ENCODE measurements at places on chromosomes 2 and 18. TPM values are rescaled to one million over a fixed set of nuclear protein-coding genes. Genes with fewer than 3 reads are reported as not detected.

The IL18R1 gene
- 21.8 TPM for total RNA-seq

The ACVR1C gene
- 1.0 TPM for total RNA-seq

The TEX44 gene
- not detected for total RNA-seq

The SOWAHC gene
- 0.14 TPM for total RNA-seq

The TTC39C gene
- 45.3 TPM for total RNA-seq

DNA sequence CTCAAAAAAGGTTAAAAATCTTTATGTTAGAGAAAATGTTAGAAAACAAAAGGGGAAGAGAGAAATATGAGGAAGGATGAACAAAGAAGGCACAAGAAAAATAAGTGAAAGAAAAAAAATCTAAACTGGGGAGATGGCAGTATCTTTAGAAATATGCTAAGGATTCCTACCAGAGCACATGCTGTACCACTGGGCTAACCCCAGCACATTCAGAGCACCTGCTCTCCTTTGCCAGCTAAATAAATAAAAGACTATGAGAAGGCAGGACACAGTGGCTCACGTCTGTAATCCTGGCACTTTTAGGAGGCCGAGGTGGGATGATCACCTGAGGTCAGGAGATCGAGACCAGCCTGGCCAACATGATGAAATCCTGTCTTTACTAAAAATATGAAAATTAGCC is 92.2 kb upstream of the CDKL4 start:
- no peak overlapping the region for H3K27ac ChIP-seq
- H3K4me1 ChIP-seq: peaks cover 6% of the 10 kb centered on the region
- peaks cover 12% of the 10 kb centered on the region for H3K36me3 ChIP-seq

GRCh38 chr18:45326505-45326904 is 288.8 kb upstream of the SLC14A2 start:
- no peak overlapping the region for H3K4me3 ChIP-seq
- H3K36me3 ChIP-seq: no peaks in the 10 kb centered on the region
- H3K4me1 ChIP-seq: no peaks in the 10 kb centered on the region
- no peak for DNase-seq
- no peak overlapping the region for H3K27ac ChIP-seq
- H3K27me3 ChIP-seq: peaks cover 12% of the 10 kb centered on the region

DNA sequence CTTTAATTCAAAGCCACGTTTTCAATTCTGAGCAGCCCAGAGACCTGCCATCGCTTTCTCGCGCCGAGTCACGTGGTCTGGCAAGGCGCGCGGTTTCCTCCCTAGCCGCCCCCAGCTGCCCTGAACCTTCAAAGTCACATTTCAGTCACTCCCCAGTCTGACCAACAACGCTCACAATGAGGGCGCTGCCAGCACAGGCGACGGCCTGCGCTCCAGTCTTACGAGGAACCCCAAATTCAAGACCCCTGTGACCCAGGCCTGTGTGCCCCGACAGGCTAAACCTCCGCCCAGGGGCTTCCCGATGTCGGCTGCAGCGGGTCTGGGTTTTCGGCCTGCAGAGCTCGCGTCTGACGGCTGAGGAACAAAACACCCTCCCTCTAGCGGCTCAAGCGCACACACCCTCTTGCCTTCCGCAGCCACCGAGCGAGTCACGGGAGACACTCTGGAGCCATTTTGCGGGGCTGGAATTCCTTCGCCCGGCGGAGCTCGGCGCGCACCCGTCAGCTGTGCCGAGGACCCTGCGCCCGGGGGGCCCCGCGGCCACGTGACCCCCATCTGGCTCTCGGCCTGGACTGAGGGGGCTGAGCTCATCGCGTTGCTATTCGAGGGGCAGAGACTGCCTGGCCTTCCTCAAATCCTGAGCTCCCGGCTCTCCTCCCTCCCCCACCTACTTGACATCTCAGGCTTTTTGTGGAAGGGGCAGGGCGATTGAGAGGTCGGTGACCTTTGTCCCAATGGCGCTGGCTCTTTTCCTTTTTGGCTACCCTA is 69.9 kb upstream of the ITGB6 start:
- H3K27ac ChIP-seq: peak overlapping the region; percentile 77
- H3K4me1 ChIP-seq: peaks cover 48% of the 10 kb centered on the region
- peak overlapping the region; percentile 64 for H3K4me3 ChIP-seq
- peaks cover 8% of the 10 kb centered on the region for H3K27me3 ChIP-seq
- DNase-seq: peak; percentile 66

- no peaks in the 10 kb centered on the region for H3K36me3 ChIP-seq
- no peak overlapping the region for H3K4me3 ChIP-seq
- H3K4me1 ChIP-seq: peaks cover 5% of the 10 kb centered on the region
- no peak overlapping the region for H3K27ac ChIP-seq
Measured at GRCh38 chr2:55152475-55153412, 79.3 kb downstream of the CLHC1 start.

DNA sequence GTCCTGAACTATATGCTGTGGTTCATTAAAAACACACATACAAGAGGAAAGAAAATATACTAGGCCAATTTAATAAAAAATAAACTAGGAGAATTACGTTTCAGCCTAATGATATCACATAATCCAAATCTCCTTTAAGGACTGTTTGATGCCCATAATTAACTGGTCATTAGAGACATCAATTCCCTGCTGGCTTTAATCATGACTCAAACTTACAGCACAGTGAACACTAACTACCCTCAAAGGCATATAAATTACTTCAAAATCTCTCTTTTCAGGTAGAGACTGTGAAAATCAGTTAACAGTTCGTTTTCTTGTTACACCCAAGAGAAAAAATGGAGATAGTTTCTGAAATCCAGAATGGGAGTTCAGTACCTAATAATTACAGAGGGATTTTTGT is 567.4 kb downstream of the CBLN2 start:
- DNase-seq: no peak
- H3K36me3 ChIP-seq: no peaks in the 10 kb centered on the region
- no peak overlapping the region for H3K4me3 ChIP-seq
- no peak overlapping the region for H3K27ac ChIP-seq
- no peaks in the 10 kb centered on the region for H3K27me3 ChIP-seq
- no peaks in the 10 kb centered on the region for H3K4me1 ChIP-seq

GRCh38 chr2:200095436-200095835 is 140.1 kb downstream of the MAIP1 start:
- no peaks in the 10 kb centered on the region for H3K4me1 ChIP-seq
- H3K4me3 ChIP-seq: no peak overlapping the region
- DNase-seq: no peak
- H3K27ac ChIP-seq: no peak overlapping the region
- no peaks in the 10 kb centered on the region for H3K36me3 ChIP-seq

- H3K36me3 ChIP-seq: no peaks in the 10 kb centered on the region
- peaks cover 9% of the 10 kb centered on the region for H3K27me3 ChIP-seq
- no peak overlapping the region for H3K27ac ChIP-seq
- no peak for DNase-seq
Measured at GRCh38 chr2:147025646-147026585, 818.9 kb upstream of the ACVR2A start.

DNA sequence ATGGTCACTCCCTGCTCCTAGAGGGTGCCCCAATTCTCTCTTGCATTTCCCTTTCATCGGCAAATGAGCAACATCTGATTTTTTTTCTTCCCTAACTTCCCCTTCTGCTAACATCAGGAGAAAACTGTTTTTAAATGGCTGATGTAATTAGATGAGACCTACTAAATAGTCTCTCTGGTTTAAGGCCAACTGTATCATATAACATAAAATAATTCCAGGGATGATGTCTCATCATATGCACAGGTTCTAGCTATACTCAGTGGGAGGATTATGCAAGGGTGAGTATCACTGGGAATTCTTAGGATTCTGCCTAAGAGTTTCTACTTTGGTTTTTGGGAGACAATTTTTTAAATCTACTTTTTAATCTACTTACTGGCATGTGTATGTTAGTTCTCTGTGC is 193.4 kb downstream of the PARD3B start:
- peaks cover 6% of the 10 kb centered on the region for H3K36me3 ChIP-seq
- DNase-seq: no peak
- no peak overlapping the region for H3K27ac ChIP-seq
- H3K4me3 ChIP-seq: no peak overlapping the region
- H3K27me3 ChIP-seq: no peaks in the 10 kb centered on the region

DNA sequence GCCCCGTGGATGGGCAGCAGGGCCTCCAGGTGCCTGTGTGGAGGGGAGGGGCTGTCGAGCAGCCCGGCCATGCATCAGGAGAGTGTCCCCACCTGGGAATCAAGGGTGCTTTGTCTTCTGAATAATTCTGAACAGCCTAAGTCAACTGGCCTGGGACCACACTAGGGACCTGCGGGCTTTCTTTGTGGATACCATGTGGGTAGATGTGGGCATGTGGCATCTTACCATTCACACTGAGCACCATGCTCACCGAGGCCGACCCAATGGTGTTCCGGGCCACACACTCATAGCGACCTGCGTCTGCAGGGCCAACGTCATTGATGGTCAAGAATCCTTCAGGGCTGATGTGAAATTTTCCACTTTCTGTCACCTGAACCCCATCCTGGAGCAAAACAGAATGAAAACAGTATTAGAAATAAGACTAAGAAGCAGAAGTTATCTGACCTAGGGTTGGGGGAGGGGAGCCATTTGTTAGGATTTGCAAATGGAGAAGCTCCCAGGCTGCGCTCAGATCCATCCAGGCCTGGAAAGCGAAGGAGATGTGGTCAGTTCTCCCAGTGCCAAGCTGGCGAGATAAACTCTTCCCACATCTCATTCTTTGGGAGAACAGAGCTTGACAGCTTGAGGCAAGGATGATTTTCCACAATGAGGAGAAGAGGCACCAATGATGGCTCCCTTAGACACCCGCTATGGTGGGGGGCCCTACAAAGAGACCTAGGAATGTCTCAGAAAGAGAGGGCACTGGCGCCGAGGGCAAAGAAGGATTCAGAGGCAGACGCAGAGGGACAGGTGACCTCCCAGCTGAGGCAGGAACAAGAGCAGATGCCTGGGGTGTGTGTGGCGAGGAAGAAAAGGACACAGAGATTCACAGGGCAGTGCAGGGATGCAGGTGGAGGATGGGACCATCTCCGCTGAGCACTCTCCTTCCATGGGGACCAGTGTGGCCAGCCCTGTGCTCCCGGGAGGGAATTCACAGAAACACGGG is 83.4 kb downstream of the PXDN start:
- H3K27ac ChIP-seq: no peak overlapping the region
- H3K4me1 ChIP-seq: no peaks in the 10 kb centered on the region
- H3K4me3 ChIP-seq: no peak overlapping the region
- peaks cover 3% of the 10 kb centered on the region for H3K27me3 ChIP-seq
- DNase-seq: no peak
- H3K36me3 ChIP-seq: no peaks in the 10 kb centered on the region

DNA sequence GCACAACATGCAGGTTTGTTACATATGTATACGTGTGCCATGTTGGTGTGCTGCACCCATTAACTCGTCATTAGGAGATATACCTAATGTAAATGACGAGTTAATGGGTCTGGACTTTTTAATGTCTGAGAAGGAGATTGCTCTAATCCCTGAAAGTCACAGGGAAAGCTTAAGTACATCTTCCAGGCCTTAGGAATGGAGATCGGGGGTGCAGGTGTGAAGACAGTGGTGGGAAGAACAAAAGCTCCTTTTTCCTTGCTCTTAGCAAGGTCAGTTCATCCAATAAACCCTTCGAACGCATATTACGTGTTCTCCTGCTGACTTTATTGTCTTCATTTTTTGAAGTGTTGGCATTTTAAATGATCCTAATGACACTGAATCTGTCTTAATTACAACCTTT is 50.8 kb upstream of the LAMA1 start:
- H3K4me1 ChIP-seq: no peaks in the 10 kb centered on the region
- H3K27ac ChIP-seq: no peak overlapping the region
- no peak overlapping the region for H3K4me3 ChIP-seq
- no peak for DNase-seq
- no peaks in the 10 kb centered on the region for H3K36me3 ChIP-seq

DNA sequence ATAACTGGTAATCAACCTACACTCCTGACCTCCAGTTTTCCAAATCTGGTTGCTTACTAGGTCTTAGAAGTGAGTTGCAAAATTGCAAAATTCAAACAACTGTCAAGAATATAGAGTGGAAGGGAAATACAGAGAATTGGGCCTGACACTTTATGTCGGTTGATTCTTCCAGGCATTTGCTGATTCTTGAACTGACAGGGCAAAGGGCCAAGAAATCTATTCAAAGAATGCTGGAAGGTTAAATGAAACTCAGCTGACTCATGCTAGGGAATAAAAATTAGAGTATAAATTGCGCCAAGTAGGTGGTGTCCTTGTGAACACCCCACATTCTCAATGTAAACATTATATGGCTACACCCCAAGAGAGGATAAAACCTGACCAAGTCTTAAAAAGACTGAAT is 21.5 kb upstream of the ZSCAN30 start:
- peaks cover 51% of the 10 kb centered on the region for H3K36me3 ChIP-seq
- H3K4me3 ChIP-seq: no peak overlapping the region

DNA sequence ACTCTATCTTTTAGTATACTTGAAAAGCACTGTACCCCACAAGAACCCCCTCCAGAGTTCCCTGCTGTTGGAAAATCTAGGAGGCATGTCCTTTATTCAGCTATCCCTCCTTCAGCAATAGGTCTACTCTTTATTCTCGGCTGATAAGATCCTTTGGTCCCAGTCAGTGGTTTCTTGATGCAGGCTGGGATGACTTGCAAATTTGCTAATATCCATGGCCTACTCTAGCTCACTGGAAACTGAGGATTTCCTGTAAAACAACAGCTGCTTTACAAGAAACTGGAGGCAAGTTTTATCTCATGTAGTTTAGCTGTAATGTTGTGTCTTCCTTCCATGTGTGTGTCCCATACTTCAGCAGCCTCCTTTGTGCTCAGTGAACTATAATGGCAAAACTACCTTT is 183.9 kb upstream of the SCN7A start:
- DNase-seq: no peak
- H3K27ac ChIP-seq: no peak overlapping the region
- no peak overlapping the region for H3K4me3 ChIP-seq
- no peaks in the 10 kb centered on the region for H3K27me3 ChIP-seq
- no peaks in the 10 kb centered on the region for H3K4me1 ChIP-seq
- no peaks in the 10 kb centered on the region for H3K36me3 ChIP-seq

DNA sequence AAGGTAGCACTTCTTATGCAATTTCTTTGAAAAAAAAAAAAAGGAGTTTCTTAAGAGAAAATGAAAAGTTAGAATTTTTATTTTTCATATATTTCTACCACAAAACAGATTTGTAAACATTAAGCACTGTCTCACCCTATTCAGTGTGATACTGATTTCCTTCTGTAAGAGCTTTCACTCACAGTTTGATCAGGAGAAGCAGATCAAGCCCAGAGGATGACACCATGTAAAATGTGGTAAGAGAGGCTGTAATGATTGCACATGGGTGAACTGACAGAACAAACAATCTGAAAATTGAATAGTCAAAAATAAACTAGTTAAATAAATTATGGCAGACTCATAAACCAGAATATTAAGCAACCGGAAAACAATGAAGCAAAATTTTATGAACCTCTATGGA is 54.5 kb downstream of the MEMO1 start:
- H3K4me3 ChIP-seq: no peak overlapping the region
- no peaks in the 10 kb centered on the region for H3K27me3 ChIP-seq
- H3K4me1 ChIP-seq: peaks cover 42% of the 10 kb centered on the region
- H3K36me3 ChIP-seq: peaks cover 17% of the 10 kb centered on the region

GRCh38 chr18:3585656-3586509 is 135.9 kb downstream of the TGIF1 start:
- peak; percentile 69 for DNase-seq
- H3K4me3 ChIP-seq: no peak overlapping the region
- H3K36me3 ChIP-seq: no peaks in the 10 kb centered on the region
- peaks cover 26% of the 10 kb centered on the region for H3K4me1 ChIP-seq
- H3K27ac ChIP-seq: no peak overlapping the region

All from activated naive CD8-positive, alpha-beta T cell treated with anti-CD3 and anti-CD28 coated beads for 36 hours (primary cell).